HFFc6 (cell line): ENCODE measurements at places on chromosomes 4 and X. TPM values are rescaled to one million over a fixed set of nuclear protein-coding genes. Genes with fewer than 3 reads are reported as not detected.

Gene CENPVL2
- total RNA-seq: not detected in 3 replicates

Gene SEL1L3
- total RNA-seq: 21.7 to 32.8 TPM (median 28.6 TPM) in 3 replicates

Gene SHROOM3
- 40.5 to 89.7 TPM (median 53.5 TPM) in 3 replicates for total RNA-seq

Gene HSFX1
- total RNA-seq: 0.27 to 0.55 TPM in 2 of 3 replicates, not detected in the other

Gene FOXP3
- 0.09 to 0.12 TPM in 2 of 3 replicates, not detected in the other for total RNA-seq

Gene PRDM8
- 19.3 to 25.4 TPM (median 23.6 TPM) in 3 replicates for total RNA-seq

Gene GPR119
- total RNA-seq: not detected in 3 replicates

Gene TIGD4
- total RNA-seq: 0.08 to 0.10 TPM in 2 of 3 replicates, not detected in the other

Gene SCD5
- 25.6 to 33.3 TPM (median 26.4 TPM) in 3 replicates for total RNA-seq

Gene RBMXL3
- total RNA-seq: not detected in 3 replicates

Gene TMPRSS11F
- not detected in 3 replicates for total RNA-seq

Gene ZBTB33
- 7.4 and 9.9 TPM in 2 replicates for total RNA-seq

Gene MAP7D2
- 0.17 to 0.65 TPM (median 0.32 TPM) in 3 replicates for total RNA-seq

Gene MAGEC3
- total RNA-seq: not detected in 3 replicates

Gene ASMT
- 0.38 TPM in 1 of 3 replicates, not detected in the others for total RNA-seq

Gene ARX
- not detected in 3 replicates for total RNA-seq

Gene C4orf51
- total RNA-seq: not detected in 3 replicates

Gene ODAM
- not detected in 3 replicates for total RNA-seq

Gene PRRG3
- not detected in 3 replicates for total RNA-seq

Gene NMU
- total RNA-seq: not detected in 3 replicates

Gene SSX4
- not detected in 3 replicates for total RNA-seq

Gene ADAM29
- not detected in 2 replicates for total RNA-seq

Gene LNX1
- 0.18 TPM in 1 of 3 replicates, not detected in the others for total RNA-seq

Gene IL21
- not detected in 3 replicates for total RNA-seq

Gene ATOH1
- total RNA-seq: not detected in 3 replicates
